ENCODE measurements at places on chromosomes 1 and 21.

DNA sequence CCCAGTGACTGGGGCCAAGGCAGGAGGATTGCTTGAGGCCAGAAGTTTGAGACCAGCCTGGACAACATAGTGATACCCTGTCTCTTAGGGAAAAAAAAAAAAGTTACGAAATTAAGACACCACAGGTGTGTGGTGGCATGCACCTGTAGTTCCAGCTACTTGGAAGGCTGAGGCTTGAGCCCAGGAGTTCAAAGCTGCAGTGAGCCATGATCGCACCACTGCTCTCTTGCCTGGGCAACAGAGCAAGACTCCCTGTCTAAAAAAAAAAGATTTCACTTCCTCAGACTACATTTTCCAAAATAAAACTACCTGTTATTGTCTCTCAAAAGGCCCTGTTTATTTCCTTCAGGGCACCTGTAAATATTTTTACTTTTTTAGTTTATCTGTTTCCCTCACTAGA is 4.7 kb upstream of the STK40 start:
- no peak for DNase-seq

DNA sequence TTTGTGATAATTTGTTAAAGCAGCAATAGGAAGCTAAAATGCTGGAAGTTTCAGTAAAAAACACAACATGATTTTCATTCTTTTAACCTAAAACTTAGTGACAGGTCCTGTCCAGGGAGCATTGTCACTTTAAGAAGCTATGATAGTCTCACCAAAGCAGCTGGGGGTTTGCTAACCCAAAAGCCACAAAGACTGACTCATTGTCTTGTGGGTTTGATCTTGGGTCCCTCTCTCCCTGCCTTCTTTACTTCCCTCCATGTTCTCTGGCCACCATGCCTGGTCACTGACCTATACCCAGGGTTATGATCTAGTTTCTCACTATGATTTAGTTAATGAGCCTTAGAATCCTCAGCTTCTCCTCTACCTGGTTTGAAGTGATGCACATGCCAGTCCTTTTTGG is 213.5 kb upstream of the PTGFR start:
- no peak for DNase-seq

- peak; percentile 94 for DNase-seq
These were observed at the start of gene PACC1 for GRCh38 chr1:212414328-212415106. TSS of gene PACC1 (minus strand) at chr1:212414886. CDS start at chr1:212414757, 129 bp downstream.

DNA sequence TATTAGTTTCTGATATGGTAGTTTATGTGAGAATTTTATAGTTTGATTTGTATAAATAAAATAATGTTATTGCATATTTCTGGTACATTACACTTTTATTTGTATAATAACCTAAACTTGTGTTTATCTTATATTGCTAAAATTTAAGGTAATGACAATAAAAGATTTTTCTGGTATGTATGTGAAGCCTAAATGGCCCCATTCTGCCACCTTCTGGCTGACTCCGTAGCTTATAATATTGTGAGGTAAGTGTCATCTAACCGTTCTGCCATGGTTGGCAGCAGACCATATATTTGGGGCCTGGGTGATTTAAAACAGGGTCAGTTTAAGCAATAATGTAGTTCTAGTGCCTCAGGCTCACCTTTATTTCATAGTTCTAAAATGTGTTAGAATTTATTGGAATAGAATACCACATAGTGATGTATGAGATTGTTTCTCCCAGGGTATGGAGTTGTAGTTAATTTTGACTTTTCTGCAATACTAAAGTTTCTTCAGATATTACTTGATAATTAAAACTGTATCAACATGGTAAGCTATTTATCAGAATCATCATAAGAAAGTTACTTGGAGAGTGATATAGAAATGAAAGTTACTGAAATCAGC is 21.2 kb upstream of the PRKACB start:
- DNase-seq, result peak; percentile 41

DNA sequence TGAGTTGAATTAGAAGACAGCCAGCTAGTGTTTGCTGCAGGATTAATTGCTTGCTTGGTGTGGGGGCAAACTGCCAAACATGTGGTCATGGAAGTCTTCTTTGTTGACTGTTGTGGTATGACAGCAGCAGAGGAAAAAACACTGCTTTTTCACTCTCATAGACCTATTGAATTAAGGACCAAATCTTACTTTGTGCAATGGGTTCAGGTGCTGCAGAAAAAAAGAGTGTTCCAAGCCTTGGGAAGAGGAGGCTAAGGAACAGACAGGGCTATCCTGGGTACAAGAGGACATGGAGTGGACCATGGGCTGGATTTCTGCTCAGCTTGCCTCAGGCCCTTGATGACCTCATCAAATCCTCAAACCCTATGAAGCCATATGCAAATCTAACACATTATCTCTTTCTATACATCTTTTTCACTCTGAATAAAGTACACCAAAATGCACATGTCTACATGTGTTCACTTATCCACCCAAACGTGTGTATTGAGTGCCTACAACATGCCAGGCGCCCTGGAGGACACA is 61.5 kb downstream of the SIPA1L2 start:
- DNase-seq, result no peak

DNA sequence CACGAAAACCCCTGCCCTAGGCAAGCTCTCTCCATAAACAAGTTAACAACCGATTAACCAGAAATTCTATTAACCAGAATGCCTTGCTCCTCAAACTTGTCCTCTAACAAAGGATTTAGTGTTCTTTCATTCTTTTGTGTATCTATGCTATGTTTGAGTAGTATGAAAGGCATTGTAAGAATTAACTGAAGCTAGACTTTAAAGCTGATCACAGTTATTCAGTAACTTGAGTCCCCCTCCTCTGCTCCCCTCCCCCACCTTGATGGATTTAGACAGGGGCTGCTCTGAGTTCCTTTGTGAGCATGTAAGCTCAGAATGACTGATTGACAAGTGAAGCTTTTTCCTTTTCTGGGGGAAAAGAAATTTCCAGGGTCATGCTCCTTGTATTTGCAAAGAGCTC is 257.6 kb downstream of the TTLL7 start:
- no peak for DNase-seq

DNA sequence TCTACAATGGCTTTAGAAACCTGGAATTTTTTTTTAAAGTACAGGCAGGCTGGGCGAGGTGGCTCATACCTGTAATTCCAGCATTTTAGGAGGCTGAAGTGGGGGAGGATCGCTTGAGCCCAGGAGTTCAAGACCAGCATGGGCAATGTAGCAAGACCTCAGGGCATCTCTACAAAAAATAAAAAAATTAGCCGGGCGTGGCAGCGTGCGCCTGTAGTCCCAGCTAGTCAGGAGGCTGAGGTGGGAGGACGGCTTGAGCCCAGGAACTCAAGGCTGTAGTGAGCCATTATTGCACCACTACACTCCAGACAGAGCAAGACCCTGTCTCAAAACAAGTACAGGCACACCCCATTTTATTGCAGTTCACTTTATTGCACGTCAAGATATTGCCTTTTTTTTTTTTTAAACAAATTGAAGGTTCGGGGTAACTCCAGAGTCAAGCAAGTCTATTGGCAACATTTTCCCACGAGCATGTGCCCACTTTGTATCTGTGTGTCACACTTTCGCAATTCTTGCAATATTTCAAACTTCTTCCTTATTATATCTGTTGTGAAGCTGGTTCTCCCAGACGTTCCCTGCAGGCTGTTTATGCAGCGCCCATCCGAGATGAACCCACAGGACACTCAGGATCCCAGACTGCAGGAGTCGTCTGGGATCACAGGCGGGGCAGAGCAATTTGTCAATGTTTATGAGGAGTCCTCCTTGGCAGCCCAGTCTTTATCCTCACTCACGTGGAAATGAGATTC is 4.7 kb downstream of the HES2 start:
- DNase-seq, result no peak

DNA sequence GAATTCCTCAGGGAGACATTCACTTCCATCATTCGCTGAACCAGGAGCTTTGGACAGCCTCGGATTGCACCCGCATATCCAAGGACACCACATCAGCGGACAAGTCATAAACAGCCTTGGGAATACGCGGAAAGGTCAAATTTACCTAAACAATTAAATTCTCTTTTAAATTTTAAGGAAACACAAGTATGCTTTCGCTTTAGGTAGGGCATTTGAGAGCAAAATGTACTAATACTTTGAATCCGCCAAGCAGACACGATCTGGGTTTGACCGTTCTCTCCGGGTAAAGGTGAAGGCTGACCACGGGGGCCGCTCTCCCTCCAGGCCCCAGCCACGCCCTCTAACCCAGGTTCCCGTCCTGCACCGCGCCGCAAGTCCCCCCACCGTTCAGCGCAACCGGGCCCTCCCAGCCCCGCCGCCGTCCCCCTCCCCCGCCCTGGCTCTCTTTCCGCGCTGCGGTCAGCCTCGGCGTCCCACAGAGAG is 479 bp upstream of the ACADM start:
- DNase-seq, result peak; percentile 91

DNA sequence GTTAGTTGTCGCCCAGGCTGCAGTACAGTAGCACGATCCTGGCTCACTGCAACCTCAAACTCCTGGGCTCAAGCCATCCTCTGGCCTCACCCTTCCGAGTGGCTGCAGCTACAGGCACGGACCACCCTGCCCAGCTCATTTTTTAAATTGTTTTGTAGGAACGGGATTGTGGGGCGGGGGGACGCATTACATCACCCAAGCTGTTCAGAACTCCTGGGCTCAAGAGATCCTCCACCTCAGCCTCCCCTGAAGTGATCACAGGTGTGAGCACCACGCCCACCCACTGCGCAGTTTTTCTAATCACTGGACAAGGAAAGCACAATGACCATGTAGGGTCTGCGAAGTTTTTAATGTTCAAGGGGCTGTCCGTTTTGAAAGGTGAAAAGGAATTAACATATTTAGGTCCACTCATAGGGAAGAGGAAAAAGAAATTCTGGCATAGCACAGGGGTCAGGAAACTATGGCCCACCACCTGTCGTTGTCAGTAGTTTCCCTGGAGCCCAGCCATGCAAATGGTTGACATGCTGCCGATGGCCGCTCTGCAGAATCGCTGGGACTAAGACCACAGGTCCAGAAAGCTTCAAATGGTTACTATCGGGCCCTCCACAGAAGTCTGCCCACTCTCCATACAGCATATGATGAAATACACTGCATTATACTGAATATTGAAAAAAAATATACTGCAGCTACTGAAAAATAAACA is 26.0 kb downstream of the SETD4 start:
- peak; percentile 39 for DNase-seq

GRCh38 chr1:58430421-58431275 is 115.9 kb downstream of the OMA1 start:
- no peak for DNase-seq

- DNase-seq, result no peak
These were observed 135.3 kb upstream of the PRMT6 start for GRCh38 chr1:106921186-106921585.

- DNase-seq, result no peak
These were observed 8.3 kb upstream of the FASLG start for GRCh38 chr1:172650474-172651193.

- DNase-seq, result no peak
These were observed 744 bp downstream of the ZNF670 start for GRCh38 chr1:247077876-247078257.

- no peak for DNase-seq
These were observed 26.2 kb downstream of the VPS45 start for GRCh38 chr1:150093805-150094204.

DNA sequence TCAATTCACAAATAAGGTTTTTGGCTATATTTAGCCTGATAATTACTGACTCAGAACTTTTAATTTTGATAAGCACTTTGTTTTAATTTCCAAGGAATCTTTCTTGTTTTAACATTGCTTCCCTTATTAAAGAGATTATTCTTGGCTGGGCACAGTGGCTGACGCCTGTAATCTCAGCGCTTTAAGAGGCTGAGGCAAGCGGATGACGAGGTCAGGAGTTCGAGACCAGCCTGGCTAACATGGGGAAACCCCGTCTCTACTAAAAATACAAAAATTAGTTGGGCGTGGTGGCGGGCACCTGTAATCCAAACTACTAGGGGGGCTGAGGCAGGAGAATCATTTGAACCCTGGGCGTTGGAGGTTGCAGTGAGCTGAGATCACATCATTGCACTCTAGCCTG is 13.8 kb downstream of the ALG14 start:
- no peak for DNase-seq
